ENCODE measurements at places on chromosomes 2 and 18.

DNA sequence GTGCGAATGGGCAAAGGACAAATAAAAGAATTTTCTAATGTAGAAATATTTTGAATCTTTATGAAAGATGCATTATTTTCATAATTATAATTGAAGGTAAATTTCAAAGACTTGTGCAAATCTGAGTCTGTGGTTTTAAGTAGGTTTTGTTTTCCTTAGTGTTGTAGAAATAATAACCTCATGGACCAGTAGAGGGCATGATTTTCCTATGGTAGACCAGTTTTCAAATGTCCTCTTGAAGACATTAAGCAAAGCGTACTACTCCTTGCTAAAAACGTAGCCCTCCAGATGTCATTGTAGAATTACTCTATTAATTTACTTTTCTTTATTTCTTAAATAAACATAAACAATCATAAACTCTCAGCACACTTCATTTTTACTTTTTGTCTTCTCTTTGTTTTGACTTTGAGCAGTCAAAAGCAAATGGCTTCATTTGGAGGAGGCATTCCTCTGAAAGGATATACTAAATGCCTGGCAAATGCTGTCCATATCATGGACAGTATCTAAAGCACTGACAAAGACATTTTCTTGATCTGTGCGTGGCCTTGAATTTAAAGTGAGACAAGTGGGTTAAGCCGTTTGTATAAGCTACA lies 85.8 kb upstream of the FAM237A start:
- DNase-seq = peak; percentile 10

- DNase-seq = no peak
These were observed 100.6 kb downstream of the CMPK2 start for GRCh38 chr2:6764968-6765723.

GRCh38 chr2:189024901-189025618 lies 50.9 kb downstream of the COL3A1 start:
- no peak for DNase-seq

GRCh38 chr2:183718246-183718645 lies 594.0 kb downstream of the NUP35 start:
- no peak for DNase-seq

DNA sequence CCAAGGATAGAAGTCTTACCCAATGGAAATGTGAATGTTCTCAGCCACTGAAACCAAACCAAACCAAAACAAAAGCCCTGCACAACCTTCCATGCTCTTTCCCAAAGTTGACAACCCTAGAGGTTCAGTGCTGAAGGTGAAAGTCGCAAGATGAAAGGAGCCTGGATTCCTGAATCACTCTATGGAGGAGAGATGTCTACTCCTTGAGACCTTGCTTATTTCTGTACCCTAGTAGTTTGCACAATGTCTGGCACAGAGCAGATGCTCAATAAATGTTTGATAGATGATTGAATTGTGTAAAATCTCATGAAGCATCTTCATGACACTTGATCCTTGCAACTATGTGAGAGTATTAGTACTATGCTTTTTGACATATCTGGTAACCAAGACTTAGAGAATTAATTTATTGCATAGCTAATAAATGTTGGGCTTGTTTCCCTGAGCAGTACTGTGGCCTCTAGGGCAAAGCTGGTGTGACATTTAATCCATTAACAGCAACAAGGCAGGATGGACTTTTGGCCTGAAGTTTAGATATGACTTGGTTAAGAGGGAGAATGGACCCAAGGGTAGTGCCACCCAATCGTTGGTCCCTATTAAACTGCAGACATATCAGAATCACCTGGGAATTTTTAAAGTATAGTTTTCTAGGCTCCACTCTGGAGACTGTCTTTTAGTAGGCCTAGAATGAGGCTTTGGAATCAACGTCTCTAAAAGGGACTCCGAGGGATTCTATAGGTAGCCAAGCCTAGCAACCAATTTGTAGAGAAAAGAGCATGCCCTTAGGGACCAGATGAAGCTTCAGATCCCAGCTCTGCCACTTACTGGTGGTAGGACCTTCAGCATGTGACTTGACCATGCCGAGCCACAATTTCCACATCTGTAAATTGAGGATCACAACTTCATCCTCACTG lies 145.9 kb downstream of the DDX1 start:
- no peak for DNase-seq

- DNase-seq = no peak
These were observed 48.6 kb downstream of the NTSR2 start for GRCh38 chr2:11621410-11621809.
